ENCODE measurements at places on chromosomes 13 and 19.

GRCh38 chr19:7637374-7638256 is 705 bp downstream of the STXBP2 start:
- peak; percentile 60 for DNase-seq

DNA sequence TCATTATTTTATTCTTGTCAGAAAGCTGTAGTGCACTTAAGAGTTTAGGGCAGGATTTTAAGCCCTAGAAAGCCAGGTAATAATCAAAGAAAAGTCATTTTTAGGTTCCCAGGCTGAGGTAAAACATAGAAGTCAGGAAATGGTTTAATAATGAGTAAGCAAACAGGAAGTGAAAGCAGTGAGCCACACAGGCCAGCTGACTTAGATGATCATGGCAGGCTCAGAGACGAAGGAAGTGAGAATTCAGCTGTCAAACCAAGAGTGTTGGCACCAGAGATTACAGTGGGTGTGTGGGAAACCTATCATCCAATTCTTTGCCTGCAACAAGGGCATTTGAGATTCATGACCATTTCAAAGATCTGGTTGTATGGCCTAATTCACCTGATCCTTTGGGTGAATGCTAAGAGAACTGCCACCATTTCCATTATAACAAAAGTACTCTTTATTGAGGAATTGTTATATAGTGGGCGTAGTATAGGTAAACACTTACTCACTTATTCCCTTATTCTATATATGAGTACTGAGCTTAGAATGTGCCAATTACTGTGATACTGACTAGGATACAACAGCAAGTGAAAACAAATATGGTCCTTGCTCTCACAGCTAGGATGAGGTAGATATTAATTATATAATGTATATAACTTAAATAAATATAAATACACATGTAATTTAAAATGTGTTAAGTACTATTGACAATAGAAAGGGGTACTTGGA is 103.7 kb upstream of the EDNRB start:
- DNase-seq, result peak; percentile 41

GRCh38 chr19:32202244-32202643 is 143.2 kb upstream of the ZNF507 start:
- no peak for DNase-seq

- DNase-seq, result no peak
These were observed 499.5 kb upstream of the GPC6 start for GRCh38 chr13:92727118-92727517.

GRCh38 chr19:3656073-3656746 is 29.6 kb upstream of the CACTIN start:
- no peak for DNase-seq

- DNase-seq, result no peak
These were observed 28.6 kb downstream of the MARK4 start for GRCh38 chr19:45279587-45280192.

DNA sequence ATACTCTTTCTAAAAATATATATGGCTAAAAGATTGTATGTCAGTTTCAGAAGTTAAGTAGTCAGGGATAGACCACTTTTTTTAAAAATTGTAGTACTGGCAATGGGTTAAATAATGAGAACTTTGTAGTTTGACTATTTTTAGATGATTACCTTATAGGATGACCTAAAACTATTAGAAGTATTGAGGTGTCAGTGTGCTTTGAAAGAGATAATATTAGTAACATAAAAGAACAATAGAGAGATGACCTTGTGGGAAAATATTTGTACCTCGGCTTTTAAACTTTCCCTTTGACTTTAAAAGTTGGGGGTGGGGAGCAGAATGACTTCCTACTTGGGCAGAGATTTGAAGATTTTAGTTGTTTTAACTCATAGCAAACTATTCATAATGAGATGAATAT is 48.3 kb downstream of the SLAIN1 start:
- no peak for DNase-seq

- DNase-seq, result peak; percentile 46
These were observed 16.3 kb downstream of the PIAS4 start for GRCh38 chr19:4023600-4024398.

DNA sequence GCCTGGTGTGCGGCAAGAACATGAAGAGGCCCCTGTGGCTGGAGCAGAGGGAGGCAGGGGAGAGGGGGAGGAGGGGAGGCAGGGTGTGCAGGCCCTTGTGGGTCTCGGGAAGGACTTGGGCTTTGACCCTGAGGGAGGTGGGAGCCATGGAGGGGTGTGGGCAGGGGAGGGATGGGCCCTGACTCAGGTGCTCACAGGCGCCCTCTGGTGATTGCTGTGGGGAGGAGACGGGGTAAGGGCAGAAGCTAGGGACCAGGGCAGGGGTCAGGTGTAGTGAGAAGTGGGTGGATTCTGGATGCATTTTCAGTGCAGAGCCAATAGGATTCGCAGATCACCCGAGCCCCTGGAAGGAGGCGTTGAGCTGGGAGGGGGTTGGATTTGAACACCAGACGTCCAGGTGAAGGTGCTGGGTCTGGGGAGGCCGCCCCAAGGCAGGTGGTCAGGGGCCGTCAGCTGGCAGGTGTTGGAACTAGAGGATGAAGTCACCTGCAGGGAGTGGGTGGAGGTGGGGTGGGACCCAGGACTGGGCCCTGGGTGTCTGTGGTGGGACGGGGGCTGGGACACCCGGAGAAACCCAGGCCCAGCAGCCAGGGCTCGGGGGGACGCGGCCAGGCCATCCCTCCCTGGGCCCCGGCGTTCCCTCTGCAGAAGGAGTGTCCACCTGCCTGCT is 185.4 kb downstream of the KDM4B start:
- DNase-seq, result peak; percentile 47

GRCh38 chr13:36354842-36355623 is 8.8 kb upstream of the SPART start:
- no peak for DNase-seq

DNA sequence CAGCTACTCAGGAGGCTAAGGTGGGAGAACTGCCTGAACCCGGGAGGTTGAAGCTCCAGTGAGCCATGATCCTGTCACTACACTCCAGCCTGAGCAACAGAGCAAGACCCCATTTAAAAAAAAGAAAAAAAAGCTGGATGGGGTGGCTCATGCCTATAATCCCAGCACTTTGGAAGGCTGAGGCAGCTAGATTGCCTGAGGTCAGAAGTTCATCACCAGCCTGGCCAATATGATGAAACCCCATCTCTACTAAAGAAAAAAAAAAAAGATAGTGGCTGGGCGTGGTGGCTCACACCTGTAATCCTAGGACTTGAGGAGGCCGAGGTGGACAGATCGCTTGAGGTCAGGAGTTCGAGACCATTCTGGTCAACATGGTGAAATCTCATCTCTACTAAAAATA is 15.0 kb downstream of the LTBP4 start:
- DNase-seq, result no peak

- no peak for DNase-seq
These were observed 196.3 kb downstream of the TSHZ3 start for GRCh38 chr19:31152906-31153305.

GRCh38 chr19:43626838-43627237 is 7.4 kb upstream of the ZNF428 start:
- no peak for DNase-seq

DNA sequence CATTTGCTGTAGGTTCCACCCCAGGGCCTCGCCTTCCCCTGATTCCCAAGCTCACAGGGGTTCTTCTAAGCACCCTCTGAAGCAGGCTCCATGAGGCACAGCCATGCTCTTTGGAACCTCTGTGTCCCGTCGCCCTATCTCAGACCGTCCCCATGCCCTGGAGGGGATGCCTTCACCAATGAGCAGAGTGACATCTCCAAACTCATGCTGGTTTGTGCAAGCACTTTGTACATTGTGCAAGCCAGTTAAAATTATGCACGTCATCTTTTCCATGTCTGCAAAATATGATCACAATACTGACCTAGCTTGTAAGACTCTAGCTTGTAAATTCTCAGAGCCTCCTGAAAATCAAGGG is 46.5 kb upstream of the RAP2A start:
- no peak for DNase-seq

GRCh38 chr13:100608906-100609305 is 20.3 kb upstream of the GGACT start:
- no peak for DNase-seq

DNA sequence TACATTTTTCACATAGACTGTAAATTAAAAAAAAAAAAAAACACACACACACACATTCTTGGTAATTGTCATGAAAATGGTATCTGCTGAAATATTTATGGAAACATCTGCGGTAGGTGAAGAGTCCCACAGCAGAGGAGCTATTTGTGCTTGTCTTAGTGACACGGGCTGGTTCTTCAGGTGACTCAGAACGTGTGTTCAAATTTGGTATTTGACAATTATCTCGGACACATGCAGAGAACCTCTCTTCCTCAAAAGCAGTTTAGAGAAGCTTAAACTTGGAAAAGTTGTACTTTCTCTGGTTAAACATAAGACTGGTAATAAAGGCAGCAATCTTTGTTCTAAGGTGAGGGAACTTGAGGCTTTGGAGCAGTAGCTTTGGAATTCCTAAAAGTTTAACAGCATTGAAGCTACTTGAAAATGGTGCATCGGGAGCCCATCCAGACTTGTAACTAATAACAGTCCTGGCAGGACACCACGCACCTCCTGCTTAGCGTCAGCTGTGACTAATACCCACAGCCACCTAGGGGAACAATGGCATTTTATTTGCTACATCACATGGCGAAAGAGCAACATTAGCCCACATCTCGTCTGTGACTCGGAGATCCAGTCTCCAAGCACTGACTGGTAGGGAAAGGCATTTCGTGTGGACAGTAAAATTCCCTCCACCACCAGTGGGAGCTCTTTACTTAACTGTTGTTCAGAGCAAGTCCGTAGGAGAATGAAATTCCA is 1505.1 kb upstream of the SLC10A2 start:
- DNase-seq, result peak; percentile 71

DNA sequence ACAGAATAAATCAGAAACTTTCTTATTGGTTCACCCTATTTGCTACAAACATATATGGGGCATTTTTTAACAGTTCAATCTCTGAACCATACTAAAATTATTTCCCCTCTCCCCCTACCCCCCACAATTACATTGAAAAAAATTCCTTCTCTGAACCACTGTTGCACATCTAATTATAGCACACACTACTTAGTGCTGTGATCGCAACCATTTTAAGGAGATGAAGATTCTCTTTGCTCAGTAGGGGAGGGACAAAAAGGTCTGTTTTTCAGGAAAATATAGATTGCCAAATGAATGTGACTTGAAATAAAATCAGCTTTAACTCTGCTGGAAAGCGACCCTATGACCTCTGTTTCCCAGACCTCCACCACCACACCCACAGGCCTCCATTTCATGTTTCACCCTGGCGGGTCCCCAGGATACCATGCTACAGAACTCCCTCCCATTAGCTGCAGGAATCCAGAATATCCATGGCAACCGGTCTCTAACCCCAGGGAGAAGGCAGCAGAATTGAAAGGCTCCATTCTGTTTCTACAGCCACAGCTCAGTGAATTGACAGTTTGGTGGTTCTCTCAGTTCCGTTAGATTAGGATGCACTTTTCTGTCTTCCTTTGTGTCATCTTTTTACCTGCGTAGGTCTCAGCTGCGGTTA is 286.3 kb downstream of the TBC1D4 start:
- no peak for DNase-seq

GRCh38 chr13:60758637-60759036 is 361.6 kb downstream of the TDRD3 start:
- no peak for DNase-seq

DNA sequence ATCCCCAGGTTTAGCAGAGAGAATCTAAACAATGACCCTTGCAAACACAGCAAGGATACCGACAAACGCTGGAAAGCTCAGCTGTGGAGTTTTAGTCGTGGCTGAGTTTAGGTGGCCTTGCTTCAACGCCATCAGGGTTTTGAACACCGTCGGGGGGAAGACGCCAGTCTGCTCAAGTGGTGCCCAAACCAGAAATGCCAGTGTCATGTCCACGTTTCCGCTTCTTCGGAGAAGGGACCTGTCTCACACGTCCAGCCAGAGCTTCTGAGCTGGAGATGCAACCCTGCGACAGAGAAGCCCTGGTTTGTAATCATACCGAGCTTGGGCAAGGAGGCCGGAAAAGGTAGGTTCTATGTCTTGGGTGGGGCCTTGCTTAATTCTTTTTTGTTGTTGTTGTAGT is 42.6 kb upstream of the ATP11A start:
- no peak for DNase-seq

GRCh38 chr13:28384789-28385188 is 110.1 kb downstream of the FLT1 start:
- DNase-seq, result no peak

GRCh38 chr19:31306006-31306753 is 43.1 kb downstream of the TSHZ3 start:
- no peak for DNase-seq

GRCh38 chr13:37029617-37030016 is 29.0 kb downstream of the EXOSC8 start:
- peak; percentile 12 for DNase-seq

GRCh38 chr19:46564701-46565100 is 36.4 kb upstream of the CALM3 start:
- no peak for DNase-seq

DNA sequence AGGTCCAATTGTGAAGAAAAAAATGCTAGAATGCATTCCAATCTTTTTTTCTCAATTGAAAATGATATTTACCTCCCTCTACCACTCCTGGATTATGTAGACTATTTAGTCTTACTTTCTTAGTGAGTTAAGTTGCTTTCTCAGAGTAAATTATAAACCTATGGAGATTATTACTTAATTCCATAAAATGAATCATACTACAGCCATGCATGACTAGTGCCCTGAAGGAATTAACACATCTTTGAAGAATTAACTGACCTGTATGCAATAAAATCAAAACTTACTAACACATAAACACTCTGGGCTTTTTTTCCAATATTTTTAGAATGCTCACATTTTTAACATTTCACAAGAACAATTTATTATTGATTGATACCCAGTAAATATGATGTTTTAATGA is 379.4 kb upstream of the DACH1 start:
- DNase-seq, result no peak

GRCh38 chr13:37615276-37615675 is 16.7 kb upstream of the POSTN start:
- DNase-seq, result no peak

DNA sequence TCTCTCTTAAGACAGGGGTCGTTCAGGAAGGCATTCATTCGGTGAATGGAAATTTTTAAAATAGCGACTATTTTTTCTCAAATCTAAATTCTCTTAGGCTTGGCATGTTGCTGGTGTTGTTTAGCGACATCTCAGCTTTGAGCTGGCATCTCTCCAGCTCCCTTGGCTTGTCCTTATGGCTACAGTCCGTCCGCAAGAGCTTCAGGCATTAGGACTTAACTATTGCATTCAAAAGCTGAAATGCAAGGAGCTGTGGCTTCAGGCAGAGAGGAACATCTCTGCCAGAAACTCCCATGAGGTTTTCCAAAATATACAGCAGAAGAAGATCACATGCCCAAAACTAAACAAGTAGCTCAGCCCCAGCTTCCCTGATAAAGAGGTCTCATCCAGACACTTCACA is 578.5 kb downstream of the EFNB2 start:
- no peak for DNase-seq

DNA sequence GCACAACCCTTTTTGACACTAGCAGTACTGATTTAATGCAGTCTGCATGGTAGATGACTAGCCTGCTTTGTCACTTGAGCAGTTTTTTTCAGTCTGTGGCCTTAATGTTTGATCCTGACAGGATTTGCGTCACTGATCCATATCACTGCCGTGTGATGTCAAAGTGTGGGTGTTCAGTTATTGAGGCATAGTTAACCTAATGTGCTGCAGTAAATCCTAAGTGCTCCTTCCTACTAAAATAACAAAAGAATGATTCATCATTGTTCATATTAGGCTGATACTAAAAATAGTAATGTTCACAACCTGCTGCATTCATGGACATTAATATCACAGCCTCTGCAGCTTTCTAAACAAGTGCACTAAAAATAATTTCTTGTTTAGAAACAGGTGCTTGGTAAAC is 121.9 kb upstream of the MLNR start:
- DNase-seq, result peak; percentile 90

- DNase-seq, result no peak
These were observed 17.4 kb downstream of the ZNF331 start for GRCh38 chr19:53555352-53555751.

All from adrenal gland (tissue), 19 donors.